ENCODE measurements at places on chromosomes 6 and 20.

DNA sequence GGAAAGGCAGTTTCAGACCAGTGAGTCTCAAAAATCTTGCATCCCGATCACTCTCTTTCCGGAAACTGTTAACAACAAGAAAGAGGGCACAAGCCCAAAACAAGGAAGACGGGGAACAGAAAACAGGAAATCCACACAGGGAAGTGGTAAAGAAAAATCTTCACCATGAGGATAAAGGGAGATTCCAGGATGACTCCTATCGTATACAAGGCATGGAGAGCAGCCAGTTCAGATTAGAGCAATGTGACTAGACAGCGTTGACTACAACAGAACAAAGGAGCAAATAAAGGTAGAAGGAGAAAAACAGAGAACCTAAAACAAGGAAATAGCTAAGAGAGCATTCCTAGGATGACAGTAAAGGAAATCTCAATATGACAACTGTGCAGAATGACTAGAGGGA is 26.5 kb downstream of the VNN1 start:
- no peak for DNase-seq

DNA sequence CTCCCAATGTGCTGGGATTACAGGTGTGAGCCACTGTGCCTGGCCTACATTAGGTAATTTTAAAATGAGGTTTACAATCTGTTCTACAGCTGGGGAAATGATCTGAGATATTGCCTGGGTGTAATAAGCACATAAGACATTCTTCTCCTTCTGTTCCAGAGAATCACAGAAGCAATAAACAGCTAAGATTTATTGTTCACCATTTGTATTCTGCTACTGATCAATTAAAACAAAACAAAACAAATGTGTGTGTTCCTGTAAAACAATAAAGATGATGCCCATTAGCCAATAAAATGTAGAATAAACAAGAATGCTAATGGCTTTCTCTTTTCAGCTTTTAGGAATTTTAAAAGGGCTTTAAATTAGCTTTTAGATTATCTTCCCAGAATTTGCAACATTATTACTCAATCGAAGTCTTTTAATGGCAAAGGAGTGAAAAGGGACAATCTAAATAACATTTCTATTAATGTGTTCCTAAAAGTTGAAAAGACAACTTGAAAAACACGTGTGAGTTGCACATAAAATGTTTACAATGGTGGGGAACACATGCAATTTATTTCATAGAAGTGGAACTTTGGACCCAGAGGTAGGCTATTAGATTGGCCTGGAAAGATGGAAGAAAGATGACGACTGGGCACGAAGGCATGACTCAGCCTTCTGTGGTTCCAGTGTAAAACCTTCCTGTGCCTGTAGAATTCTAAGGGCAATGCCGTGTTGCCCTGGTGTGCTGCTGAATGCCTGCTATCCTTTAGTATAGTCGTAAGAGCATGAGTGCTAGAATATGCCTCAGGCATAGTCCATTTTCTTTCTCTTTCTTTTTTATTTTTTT is 29.0 kb upstream of the DEK start:
- DNase-seq = no peak

DNA sequence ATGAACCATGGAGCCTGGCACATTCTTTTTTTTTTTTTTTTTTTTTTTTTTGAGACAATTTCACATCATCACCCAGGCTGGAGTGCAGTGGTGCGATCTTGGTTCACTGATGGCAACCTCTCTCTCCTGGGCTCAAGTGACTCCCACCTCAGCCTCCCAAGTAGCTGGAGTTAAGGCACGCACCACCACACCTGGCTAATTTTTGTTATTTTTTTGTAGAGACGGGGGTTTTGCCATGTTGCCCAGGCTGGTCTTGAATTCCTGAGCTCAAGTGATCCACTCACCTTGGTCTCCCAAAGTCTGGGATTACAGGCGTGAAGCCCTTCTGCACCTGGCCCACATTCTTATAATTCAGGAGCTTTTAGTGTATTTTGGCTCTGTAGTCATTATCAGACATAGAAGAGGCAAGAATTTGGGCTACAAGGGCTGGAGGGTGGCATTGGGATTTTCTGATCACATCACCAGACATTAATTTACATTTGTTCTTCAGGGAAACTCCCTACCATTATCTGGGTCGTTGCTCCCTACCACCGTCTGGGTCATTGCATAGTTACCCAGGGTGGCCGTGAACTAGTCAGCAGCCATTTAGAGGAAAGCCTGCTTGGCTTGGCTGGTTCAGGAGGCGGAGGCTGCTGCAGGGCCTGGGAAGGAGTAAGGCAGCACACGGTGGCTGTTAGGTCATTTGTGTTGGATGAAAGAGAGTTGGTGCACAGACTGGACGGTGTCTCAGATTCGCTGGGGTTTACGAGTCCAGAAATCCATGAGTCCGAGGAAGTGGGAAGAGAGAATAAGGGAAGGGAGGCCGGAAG is 17.6 kb downstream of the ARID1B start:
- DNase-seq = peak; percentile 14

DNA sequence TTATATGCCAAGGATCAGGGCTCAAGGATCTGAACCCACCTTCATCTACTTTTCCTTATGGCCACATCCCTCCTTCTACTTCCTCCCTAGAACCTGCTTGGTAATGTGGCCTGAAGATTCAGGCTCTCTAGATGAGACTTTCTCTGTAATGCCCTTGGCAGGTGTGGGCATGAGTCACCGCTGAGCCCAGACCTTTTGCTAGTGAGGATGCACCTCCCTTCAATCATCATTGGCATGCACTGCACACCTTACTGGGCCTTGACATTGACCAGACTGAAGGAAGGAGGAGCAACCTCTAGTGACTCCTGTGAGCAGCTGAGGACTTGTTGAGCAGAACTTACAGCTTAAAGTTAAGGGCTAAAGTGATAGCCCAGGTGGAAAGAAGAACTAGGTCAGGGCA is 405.3 kb downstream of the MAFB start:
- DNase-seq = no peak

DNA sequence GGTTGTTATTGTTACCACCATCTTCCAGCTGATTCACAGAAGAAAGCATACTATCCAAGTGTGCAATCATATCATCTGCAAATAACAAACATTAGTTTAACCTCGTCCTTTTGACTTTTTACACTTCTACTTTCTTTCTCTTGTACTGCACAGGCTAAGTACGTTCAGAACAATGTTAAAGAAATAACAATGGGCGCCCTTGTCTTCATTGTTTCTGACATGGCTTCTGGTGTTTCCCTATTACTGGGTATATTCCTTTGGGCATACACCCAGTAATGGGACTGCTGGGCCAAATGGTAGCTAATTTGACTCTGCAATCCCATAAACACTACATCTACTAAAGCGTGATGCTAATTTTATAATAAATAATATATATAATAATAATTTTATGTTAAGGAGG is 146.7 kb downstream of the GJA10 start:
- no peak for DNase-seq

- no peak for DNase-seq
These were observed 77.0 kb downstream of the FOXA2 start for GRCh38 chr20:22507240-22507961.

DNA sequence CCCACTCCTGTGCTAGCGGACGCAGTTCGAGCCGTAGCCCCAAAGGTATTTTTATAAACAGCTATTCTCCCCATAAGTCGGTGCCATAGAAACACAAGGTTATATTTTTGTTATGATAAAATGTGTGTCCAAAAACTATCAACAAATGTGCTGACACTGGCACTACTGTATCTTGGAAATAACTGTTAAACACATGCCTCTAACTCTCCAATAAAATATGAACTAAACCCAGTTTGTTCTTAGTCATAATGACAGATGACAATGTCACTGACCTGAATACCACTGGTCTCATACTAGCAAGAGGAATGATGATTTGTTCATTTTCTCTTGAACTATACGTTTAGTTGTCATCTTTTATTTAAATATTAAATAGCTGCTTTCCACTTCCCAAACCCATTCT is 51.4 kb upstream of the NUP153 start:
- DNase-seq = no peak

DNA sequence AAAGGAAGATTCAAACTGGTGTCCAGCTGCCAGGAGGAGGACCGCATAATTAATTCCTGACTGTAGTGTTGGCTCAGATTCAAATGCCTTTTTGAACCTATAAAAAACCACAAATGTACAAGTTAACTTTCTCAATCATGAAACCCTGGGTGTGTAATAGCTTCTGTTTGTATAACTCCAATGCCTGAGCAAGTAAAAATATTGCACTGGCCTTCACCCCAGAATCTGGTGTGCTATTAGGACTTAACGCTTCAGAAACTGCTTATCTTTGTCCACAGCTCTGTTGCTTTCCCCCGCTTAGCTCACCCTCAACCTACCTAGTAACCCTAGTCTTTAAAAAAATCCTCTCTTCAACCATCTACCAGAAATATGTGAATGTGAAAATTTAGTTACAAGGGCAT is 119.1 kb upstream of the MAP7 start:
- no peak for DNase-seq

DNA sequence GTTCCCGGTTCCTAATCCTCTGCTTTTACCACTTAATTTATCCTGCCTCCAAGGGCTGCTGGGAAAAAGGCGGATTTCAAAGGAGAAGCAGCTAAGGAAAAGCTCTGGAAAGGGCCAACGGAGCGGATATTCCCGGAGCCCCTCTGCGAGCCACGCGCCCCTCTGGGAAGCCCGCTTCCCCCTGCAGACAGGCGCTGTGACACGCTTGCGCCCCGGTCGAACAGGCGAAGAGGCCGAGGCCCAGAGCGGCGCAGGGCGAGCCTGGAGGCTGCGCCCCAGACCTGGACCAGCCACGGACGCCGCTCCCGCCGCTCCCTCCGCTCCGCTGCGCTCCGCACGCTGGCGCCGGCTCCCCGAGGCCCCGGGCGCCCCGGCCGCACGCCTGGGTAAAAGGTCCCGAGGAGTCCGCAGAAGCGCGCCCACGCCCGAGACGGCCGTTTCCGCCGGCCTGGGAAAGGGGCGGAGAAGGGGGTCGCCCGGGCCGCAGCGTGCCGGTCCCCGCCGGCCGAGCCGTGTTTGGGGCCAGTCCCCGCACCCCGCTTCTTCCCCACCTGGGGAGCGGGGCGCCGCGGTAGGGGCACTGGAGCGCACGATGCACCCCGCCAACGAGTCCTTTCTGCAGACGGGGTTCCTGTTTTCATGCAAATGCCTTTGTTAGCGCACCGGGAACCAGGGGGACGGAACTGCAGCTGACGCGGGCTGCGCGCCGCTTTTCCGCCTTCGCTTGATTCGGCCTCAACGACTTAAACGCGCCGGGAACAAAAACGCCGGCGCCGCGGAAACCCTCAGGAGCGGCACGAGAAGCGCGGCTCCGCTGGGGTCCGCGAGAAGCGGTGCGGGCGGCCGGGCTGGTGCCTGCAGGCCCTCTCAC is 91.9 kb upstream of the SIRPA start:
- DNase-seq = peak; percentile 21

DNA sequence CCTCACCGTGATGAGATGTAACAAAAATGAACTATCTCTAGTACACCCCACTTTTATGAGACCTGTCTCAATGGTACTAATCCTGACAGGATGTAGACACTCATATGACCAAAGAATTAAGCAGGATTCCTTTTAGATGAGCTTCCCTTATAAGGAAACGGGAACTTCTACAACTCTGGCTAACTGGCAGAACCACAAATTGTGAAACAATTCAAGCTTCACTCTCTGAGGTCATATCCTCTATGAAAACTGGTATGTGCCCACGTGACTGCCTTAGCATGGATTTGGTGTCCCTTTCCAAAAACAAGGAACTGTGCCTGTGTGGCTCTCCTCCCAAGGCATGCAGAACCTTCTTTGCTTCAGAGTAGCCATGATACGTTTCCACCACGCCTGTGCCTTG is 14.1 kb upstream of the CPNE5 start:
- DNase-seq = no peak
